ENCODE measurements at places on chromosomes 3 and 15.
A peak's percentile ranks its signal among the peaks of the same experiment; 100 is the strongest.

DNA sequence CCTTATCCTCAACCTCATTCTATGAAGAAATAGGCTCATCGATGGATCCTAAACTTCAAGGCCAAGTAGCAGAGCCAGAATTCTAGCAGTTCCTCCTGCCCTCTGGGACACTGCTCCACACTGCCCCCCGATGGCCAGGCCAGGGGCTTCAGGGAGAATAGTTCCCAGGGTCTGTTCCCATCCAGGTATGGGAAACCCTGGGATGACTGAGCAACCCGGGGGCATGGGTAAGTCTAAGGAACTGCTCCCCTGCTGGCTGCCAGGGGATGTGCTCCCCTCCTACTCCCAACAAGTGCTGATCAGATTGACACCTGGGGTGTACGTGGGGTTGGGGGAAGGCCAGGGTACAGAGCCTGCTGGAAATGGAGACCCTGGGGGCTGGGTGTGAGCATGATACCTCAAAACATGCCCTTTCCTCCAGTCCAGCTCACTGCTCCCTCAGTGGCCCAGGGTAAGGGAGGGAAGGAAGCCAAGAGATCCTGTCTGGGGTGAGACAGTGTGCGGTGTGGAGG, 7.6 kb downstream of the ULK3 start:
- DNase-seq: no peak

DNA sequence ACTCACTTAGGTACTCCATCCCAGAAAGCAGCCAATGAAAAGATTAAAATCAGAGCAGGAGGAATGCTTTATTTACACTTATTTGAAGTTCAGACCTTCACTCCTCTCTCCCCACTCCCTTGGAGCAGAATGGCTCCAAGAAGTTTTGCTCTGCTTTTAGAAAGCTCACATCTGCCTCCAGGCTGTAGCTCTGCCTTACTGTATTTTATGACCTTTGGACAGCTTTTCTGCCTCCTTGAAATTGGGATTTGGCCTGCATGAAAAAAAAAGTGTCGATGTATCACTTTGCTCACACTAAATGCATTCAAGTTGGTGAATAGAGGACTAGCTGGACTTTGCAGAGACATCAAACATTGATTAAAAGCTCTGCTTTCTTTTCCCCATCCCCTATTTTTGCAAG, 95.3 kb downstream of the SLC9A9 start:
- peak; percentile 40 for DNase-seq

- no peak for DNase-seq
These were observed 23.0 kb downstream of the HSPBAP1 start for GRCh38 chr3:122770521-122771202.

- no peak for DNase-seq
These were observed 31.8 kb downstream of the HEG1 start for GRCh38 chr3:125023833-125024555.

GRCh38 chr15:45200799-45201556, 13.2 kb upstream of the SHF start:
- DNase-seq: peak; percentile 90

- DNase-seq: no peak
These were observed 19.1 kb upstream of the EIF2B5 start for GRCh38 chr3:184116017-184116416.

DNA sequence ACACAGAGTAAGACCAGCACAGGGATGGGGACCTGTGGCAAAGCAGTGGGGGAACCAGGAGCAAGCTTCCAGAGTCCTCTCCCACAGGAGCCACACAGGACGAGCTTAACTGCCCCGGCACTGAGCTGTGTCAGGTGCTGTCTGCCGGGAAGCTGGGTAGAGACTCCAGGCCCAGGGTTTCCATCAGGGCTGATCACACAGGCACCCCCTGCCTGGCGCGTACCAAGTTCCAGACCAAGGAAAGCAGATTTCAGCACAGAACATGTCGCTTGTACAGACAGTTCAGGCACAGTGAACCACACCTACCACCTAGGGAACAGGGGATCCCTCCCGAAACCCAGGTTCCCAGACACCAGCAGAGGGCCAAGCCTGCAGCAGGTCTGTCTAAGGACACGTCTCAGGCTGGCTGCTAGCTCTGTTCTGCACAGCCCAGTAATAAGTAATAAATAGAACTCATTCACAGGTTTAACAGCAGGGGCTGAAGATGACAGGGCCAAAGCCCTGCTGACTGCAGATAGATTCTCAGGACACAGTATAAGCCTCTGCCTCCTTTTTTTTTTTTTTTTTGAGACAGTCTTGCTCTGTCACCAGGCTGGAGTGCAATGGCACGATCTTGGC, 30.2 kb upstream of the OCA2 start:
- DNase-seq: no peak

- no peak for DNase-seq
These were observed 224.8 kb downstream of the KCNMB2 start for GRCh38 chr3:178761024-178761423.

- DNase-seq: no peak
These were observed 61.1 kb downstream of the CCNL1 start for GRCh38 chr3:157098823-157099185.

All from right lung (tissue), 10 donors.